Activated naive CD4-positive, alpha-beta T cell treated with anti-CD3 and anti-CD28 coated beads, Interleukin-2, amount 10 ng/mL, durations not matched to agents 5 hours and 36 hours (primary cell): ENCODE measurements at places on chromosomes 2 and 18. TPM values are rescaled to one million over a fixed set of nuclear protein-coding genes. Genes with fewer than 3 reads are reported as not detected.

TUBB6 gene
- 1.7 TPM for total RNA-seq

NYAP2 gene
- not detected for total RNA-seq

FAM237A gene
- not detected for total RNA-seq

CSRNP3 gene
- not detected for total RNA-seq

PAIP2B gene
- total RNA-seq = 2.2 TPM

DES gene
- not detected for total RNA-seq

IL1R2 gene
- total RNA-seq = not detected

NRBP1 gene
- 74.0 TPM for total RNA-seq

DQX1 gene
- 0.26 TPM for total RNA-seq

TEX44 gene
- not detected for total RNA-seq

BMP10 gene
- total RNA-seq = not detected

NAT8 gene
- total RNA-seq = not detected

CFAP65 gene
- total RNA-seq = not detected

TXNDC2 gene
- total RNA-seq = not detected

IL37 gene
- total RNA-seq = not detected
